Pericardium fibroblast (primary cell): ENCODE measurements at places on chromosomes 16 and 17. TPM values are rescaled to one million over a fixed set of nuclear protein-coding genes. Genes with fewer than 3 reads are reported as not detected.

Gene KCNH4
- not detected in 2 replicates for total RNA-seq

Gene NOD2
- total RNA-seq, result not detected in 2 replicates

Gene WFDC1
- total RNA-seq, result 2.5 TPM in 1 of 2 replicates, not detected in the other

Gene HERPUD1
- total RNA-seq, result 138 and 188 TPM in 2 replicates

Gene CCT6B
- total RNA-seq, result 1.9 and 2.9 TPM in 2 replicates

Gene RNF157
- total RNA-seq, result 0.12 and 0.34 TPM in 2 replicates

Gene SLC4A1
- total RNA-seq, result not detected in 2 replicates

Gene EVPL
- not detected in 2 replicates for total RNA-seq
